ENCODE measurements at places on chromosomes 5 and 9. TPM values are rescaled to one million over a fixed set of nuclear protein-coding genes. Genes with fewer than 3 reads are reported as not detected.

PCDH1 gene
- total RNA-seq: 1.7 TPM

FNBP1 gene
- total RNA-seq: 15.2 TPM

ITGA2 gene
- 36.5 TPM for total RNA-seq

MYO10 gene
- total RNA-seq: 78.7 TPM

GLRA1 gene
- total RNA-seq: not detected

PCDHA9 gene
- not detected for total RNA-seq

LRRC19 gene
- not detected for total RNA-seq

CNTNAP3B gene
- total RNA-seq: 16.6 TPM

MSX2 gene
- total RNA-seq: 6.4 TPM

CNTNAP3 gene
- total RNA-seq: 9.6 TPM

PGM5 gene
- not detected for total RNA-seq

TMEM203 gene
- 32.9 TPM for total RNA-seq

HTR4 gene
- not detected for total RNA-seq

MEIKIN gene
- not detected for total RNA-seq

CCNO gene
- total RNA-seq: 8.9 TPM

ENTPD2 gene
- total RNA-seq: 1.2 TPM

GOLPH3 gene
- 51.7 TPM for total RNA-seq

PCDHGB7 gene
- 0.07 TPM for total RNA-seq

PRDM9 gene
- total RNA-seq: not detected

PTGS1 gene
- 0.82 TPM for total RNA-seq

NPR3 gene
- total RNA-seq: 20.9 TPM

ACOT12 gene
- not detected for total RNA-seq

CCDC192 gene
- not detected for total RNA-seq

MYMK gene
- total RNA-seq: not detected

TBC1D13 gene
- 20.6 TPM for total RNA-seq

RANBP17 gene
- total RNA-seq: 3.1 TPM

DNAJA1 gene
- total RNA-seq: 300 TPM

SCGB3A2 gene
- total RNA-seq: not detected

ZNF608 gene
- 0.33 TPM for total RNA-seq

PCDHA1 gene
- total RNA-seq: 0.21 TPM

MUSK gene
- not detected for total RNA-seq

BARHL1 gene
- not detected for total RNA-seq

LRRC26 gene
- total RNA-seq: 1.3 TPM

ECM2 gene
- total RNA-seq: 0.10 TPM

TMOD1 gene
- 3.7 TPM for total RNA-seq

PHF24 gene
- 0.26 TPM for total RNA-seq

SUB1 gene
- 258 TPM for total RNA-seq
